ENCODE measurements at places on chromosomes 4 and X.

DNA sequence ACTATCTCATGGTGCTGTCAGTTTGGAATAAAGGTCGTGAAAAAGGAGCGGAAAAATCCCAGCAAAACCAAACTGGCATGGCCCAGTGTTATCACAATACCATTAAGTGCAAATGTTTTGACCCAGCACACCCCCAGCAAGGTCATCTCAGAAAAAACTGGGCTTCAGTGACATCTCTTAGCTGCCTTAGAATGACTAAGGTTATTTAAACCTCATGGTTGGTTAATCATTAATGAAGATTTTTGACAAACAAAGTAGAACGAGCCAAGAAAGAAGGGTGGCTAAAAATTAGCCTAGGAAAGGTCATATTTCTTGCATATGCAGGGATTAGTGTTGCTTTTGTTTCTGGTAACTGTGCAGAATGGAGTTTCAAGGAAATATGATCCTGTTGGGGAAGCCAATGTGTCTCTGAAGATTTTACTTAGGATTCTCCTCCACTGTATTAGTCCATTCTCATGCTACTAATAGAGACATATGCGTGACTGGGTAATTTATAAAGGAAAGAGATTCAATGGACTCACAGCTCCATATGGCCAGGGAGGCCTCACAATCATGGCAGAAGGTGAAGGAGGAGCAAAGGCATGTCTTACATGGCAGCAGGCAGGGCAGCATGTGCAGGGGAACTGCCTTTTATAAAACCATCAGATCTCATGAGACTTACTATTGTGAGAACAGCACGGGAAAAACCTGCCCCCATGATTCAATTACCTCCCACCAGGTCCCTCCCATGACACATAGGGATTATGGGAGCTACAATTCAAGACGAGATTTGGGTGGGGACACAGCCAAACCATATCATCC, 83.5 kb downstream of the CHRNA9 start:
- DNase-seq, result no peak

GRCh38 chr4:147578051-147578476, 39.1 kb upstream of the TMEM184C start:
- DNase-seq, result no peak

GRCh38 chrX:122055460-122055859, 1008.0 kb downstream of the GLUD2 start:
- DNase-seq, result no peak

- DNase-seq, result no peak
Measured at GRCh38 chr4:19126903-19127302, 1105.3 kb upstream of the LCORL start.

- no peak for DNase-seq
Measured at GRCh38 chr4:1554246-1554875, 129.8 kb downstream of the FAM53A start.

GRCh38 chrX:135015523-135016245, 6.7 kb downstream of the RTL8B start:
- DNase-seq, result no peak

DNA sequence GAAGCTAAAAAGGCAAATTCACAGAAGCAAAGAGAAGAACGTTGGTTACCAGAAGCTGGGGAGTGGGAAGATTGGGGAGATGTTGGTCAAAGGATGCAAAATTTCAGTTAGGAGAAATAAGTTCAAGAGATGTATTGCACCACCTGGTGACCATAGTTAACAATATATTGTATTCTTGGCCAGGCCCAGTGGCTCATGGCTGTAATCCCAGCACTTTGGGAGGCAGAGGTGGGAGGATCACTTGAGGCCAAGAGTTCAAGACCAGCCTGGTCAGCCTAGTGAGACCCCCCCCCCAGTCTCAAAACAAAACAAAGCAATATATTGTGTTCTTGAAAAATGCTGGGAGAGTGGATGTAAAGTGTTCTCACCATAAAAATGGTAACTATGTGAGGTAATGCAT, 67.9 kb downstream of the TAB3 start:
- DNase-seq, result no peak

- no peak for DNase-seq
Measured at GRCh38 chr4:183541010-183541751, 36.3 kb downstream of the ING2 start.

Data from spleen (tissue), 13 donors.